ENCODE measurements at places on chromosomes 1 and 21.

DNA sequence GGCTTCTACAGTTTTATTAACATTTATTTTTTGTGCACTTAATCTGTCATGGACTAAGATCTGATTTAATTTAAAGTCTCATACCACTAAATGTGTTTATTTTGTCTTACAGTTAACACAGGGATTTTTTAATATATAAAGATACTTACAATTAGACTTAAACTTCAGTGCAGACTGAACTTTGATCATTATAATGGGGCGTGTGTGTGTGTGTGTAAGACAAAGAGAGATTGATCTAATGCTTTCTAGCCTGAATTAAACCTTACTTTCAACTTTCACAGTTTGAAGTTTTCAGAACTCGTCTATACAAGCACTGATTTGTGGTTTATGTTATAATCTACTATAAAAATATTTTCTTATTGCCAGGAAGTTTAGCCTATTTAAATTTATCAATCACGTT, 150.8 kb downstream of the COP1 start:
- no peak for DNase-seq

- DNase-seq: no peak
Measured at GRCh38 chr1:243261390-243261789, 5.5 kb downstream of the SDCCAG8 start.

DNA sequence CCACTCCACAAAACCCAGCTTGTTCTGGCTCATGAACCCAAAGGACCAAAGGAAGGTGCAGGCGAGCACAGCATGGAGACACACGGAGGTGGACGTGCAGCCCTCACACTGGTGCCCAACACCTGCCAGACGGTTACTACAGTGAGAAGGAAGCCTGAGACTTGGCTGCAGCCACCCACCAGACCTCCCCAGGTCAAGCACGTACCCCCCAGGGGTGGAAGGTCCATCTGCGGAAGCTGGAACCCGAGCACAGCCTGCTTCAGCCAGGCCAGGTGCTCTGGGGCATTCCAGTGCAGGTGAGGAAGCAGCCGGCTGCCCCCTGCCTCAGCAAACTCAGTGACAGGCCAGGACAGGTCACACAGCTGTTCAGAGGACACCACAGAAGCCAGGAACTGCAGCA, 16.0 kb upstream of the LSS start:
- no peak for DNase-seq

GRCh38 chr1:69425871-69426270, 141.9 kb upstream of the LRRC7 start:
- DNase-seq: no peak

GRCh38 chr1:109931189-109931731, 20.6 kb downstream of the CSF1 start:
- DNase-seq: no peak

DNA sequence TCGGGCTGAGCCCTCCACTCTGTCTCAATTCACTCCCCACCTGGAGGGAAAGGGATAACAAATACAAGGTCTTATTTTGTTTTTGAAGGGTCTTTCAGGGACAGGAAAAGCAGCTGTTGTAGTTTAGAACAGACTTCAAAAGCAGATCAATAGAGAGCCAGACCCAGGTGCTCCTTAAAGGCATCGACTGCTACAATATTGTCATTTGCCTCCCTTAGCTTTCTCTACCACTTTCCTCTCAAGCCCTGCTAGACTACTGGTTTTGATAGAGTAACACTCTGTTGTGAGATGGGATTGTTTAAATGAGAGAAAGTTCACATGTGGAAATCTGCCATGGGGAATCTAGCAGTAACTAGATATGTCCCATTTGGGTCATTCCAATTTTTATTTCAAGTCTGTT, 24.0 kb downstream of the RGS7 start:
- DNase-seq: no peak

GRCh38 chr1:240538776-240539430, 73.1 kb downstream of the GREM2 start:
- DNase-seq: no peak
